Activated CD4-positive, alpha-beta T cell treated with anti-CD3 and anti-CD28 coated beads, Interleukin-2, Interleukin-6, amounts not matched to agents 100 ng/mL and 50 ng/mL, durations not matched to agents 16 hours and 8 hours (primary cell): ENCODE measurements at places on chromosomes 5 and 9.

- no peak for DNase-seq
Measured at GRCh38 chr5:57432876-57433275, 49.7 kb downstream of the ACTBL2 start.

DNA sequence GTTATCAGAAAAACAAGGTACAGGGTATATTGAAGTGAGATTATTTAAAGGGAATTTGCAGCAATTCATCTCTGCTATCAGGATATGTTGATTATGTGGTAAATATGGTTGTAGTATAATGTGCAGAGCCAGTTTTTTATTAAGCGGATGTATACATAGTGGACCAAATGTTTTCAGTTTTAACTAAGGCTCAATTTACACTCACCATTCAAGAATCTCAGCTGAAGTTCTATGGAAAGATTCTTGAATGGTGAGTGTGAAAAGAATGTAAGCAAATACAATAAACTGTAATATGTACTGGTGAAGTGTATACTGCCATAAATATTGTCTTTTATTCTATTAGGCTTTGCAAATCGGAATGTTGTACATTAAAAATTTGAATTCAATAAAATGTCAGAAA is 895.9 kb upstream of the CDH10 start:
- DNase-seq: no peak

DNA sequence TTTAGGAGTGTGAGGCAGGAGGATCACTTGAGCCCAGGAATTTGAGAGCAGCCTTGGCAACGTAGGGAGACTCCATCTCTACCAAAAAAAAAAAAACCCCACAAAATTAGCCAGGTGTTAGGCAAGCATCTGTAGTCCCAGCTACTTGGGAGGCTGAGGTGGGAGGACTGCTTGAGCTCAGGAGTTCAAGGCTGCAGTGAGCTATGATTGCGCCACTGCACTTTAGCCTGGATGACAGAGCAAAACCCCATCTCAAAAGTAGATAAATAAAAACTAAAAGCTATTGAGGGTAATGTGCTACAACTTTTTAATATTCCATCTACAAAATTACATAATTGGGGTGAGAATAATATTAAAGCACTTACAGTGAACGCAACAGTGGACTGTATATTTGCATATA is 5.9 kb downstream of the BDP1 start:
- no peak for DNase-seq

- DNase-seq: no peak
Measured at GRCh38 chr9:137149942-137150616, 11.1 kb downstream of the GRIN1 start.

DNA sequence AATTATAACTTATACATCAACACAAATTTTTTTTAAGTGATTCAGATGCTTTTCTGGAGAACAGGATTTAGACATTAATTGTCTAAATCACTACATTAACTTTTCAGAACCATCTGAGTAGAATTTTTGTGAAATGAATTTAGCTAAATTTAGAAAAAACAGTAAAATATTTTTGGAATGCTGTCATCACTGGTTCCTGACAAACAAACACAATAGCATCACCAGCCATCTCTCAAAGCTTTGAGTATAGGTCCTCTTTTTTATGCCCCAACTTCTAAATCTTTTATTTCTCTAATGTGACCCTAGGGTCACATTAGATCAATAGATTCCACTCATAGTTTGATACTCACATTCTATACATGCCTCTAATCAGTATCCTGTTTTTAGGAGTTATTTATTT is 104.6 kb downstream of the PRR16 start:
- no peak for DNase-seq

DNA sequence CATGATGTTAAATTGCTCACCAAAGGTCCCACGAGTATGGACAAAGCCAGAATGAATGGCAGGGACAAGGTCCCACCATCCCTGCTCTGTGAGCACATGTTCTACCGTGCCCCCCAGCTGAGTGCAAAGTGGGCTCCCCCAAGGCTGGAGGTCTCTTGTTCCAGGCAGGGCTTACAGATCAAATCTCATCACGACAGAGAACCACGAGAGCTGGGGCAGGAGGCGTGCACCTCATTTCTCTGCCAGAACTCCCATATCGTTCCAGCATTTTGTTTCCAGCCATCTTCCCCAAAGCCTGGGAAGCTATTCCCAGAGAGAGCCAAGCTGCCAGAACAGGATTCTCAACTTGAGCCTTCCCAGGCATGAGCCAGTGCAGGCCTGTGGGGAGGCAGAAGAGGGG is 108.5 kb downstream of the ZNF354C start:
- no peak for DNase-seq

- DNase-seq: no peak
Measured at GRCh38 chr9:68427216-68427977, 71.0 kb downstream of the PGM5 start.

GRCh38 chr5:6593148-6594016 is 39.5 kb downstream of the NSUN2 start:
- DNase-seq: no peak

DNA sequence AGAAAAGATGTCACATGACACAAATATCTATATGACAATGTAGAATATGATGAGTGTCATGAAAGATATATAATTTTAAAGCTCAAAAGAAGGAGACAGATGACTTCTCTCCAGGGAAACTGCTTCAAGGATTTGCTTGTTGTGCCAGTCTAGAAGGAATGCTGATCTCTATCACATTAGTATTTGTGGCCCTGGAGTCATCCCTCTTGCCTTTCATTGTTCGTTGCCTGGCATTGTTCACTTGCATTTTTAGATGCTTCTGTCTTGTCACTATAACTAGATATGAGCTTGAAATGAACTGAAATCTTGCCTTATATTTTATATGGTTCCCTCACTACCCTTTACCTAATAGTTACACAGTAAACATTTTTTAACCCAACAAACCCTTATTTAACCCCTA is 207.5 kb downstream of the ZNF608 start:
- DNase-seq: no peak

- DNase-seq: no peak
Measured at GRCh38 chr9:4983601-4984165, 1.4 kb upstream of the JAK2 start.

DNA sequence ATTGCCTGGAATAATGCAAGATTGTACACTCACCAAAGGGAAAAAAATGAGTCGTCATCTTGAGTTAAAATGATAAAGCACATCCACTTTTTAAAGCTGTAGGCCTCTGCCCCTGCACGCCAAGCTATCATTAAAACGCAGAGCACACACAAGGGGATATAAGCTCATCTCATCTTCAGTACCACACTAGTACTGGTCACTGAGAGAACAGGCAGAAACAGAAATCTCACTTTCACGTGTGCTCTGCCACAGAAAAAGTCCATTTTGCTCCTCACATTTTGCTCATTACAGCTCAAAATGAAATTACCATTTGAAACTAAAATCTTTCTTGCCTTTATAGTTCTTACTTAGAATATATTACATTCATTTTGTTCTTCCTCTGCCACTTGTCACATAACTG is 99.2 kb upstream of the SLC30A5 start:
- peak; percentile 61 for DNase-seq

- DNase-seq: no peak
Measured at GRCh38 chr5:55679556-55679955, 32.6 kb downstream of the SLC38A9 start.

DNA sequence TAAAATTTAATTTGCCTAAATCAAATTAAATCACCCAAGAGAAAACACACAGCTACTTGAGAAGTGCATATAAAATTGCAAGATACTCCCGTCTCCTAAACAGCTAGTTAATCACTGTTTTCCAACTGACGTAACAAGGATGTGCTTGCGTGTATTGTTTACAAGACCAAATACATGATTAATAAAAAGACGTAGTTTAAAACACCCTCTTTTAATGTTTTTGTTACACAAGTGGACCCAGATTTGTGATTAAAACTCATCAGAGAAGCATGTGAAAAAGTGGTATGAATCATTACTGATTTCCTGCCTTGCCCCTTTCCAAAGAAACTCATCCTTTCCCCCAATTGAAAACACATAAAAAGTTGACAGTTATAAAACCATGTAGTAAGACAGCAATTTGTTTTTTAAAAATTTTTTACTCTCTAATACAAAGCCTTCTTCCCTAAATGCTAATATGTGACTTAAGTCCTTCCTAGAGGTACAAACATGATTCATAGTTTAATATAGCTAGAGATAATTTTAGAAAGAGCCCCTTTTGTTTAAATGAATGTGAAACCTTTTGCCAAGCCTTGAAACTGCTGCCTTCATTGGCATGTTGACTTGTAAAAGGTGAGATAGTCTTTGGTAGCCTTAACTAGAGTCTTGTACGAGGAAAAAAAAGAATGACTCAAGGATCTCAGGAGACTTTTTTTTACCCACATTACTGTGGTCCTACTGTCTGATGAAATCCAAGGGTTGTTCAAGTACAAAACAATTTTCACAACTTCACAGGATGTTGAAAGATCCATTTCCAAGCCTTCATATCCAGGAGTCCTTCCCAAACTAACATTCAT is 61.4 kb upstream of the FST start:
- no peak for DNase-seq

- no peak for DNase-seq
Measured at GRCh38 chr5:172721455-172722326, 49.3 kb downstream of the DUSP1 start.

DNA sequence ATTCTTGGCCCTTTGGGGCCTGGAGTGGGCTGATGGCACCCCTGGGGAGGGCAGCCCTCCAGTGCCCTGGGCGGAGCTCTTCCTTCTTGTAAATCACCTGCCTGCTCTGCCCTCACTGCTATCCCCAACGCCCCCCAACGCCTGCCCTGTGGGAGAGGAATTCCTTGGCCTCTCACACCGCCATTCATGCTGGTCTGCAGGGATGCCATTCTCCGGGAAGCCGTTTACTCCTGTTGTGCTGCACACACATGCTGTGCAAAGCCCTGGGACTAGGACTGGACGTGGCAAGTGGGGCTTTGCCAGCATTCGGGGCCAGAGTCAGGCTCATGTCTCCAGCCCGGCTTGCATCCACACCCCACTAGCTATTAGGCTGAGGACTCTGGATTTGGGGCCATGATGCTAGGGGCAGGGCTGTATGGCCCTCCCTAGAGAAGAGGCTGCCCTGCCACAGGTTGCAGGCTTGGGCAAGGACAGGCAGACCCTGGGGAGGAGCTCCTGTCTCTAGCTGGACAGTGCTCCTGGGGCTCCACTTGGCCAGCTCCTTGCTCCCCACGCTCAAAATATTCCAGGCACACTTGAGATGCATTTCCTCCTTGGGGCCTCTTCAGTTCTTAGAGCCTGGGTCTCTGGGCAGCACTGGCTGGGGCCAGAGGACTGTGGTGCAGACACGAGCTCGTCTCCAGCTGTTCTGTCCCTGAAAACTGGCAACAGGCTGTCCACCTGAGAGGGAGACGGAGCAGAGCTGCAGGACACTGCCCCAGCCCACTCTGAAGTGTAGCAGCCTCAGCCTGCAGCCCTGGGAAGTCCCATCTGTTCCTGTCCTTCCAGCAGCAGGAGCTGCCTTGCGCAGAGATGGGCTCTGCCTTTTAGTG is 226.9 kb downstream of the CACNA1B start:
- no peak for DNase-seq

DNA sequence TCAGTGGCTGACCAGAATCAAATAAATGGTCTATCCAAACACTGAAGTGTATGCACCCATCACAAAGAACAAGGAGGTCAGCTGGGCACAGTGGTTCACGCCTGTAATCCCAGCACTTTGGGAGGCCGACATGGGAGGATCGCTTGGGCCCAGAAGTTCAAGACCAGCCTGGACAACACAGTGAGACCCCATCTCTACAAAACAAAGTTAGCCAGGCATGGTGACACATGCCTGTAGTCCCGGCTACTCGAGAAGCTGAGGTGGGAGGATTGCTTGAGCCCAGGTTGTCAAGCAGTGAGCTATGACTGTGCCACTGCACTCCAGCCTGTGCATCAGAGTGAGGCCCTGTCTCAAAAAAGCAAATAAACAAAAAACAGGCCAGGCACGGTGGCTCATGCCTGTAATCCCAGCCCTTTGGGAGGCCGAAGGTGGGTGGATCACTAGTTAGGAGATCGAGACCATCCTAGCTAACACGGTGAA is 40.5 kb downstream of the SEMA4D start:
- DNase-seq: no peak

DNA sequence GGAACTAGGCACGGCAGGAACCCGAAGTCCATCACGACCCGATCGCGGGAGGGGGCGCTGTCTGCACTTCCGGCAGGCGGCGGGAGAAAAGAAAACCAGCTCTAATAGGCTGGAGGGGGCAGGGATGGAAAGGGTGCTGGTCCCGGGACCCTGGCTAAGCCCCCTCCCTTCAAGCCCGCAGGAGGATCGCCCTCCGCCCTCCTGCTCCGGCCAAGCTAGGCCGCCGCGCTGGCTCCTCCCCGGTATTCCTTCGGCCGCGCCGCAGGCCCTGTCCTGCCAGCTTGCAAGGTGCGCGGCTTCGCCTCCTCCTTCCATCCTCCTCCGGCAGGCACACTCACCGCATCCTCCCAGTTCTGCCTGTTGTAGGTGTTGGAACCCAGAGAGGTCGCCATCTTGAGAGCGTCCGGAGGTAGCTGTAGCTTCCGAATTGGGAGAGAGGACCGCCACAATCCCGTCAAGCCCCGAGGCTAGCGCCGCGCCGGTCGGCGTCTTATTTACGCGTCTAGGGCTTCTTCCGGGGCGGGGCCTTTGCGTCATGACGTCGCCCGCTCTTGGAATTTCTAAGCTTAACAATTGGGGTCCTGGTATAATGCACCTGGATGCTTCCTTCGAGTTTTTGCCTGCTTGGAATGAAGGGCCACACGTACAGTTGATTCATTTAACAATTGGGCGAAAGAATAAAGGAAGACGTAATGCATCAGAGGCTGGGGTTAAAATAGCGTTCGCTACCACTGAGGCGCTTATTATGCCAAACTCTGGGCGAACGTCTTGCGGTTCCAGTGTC is at the start of gene RBM22:
TSS of gene RBM22 (minus strand) at position 469 of the 784 bp plus-strand sequence. CDS start at position 392, 77 bp downstream.
- DNase-seq: peak; percentile 94

- peak; percentile 3 for DNase-seq
Measured at GRCh38 chr5:94433397-94434163, 184.8 kb downstream of the KIAA0825 start.

- no peak for DNase-seq
Measured at GRCh38 chr9:114763220-114763619, 42.6 kb downstream of the TNFSF15 start.

DNA sequence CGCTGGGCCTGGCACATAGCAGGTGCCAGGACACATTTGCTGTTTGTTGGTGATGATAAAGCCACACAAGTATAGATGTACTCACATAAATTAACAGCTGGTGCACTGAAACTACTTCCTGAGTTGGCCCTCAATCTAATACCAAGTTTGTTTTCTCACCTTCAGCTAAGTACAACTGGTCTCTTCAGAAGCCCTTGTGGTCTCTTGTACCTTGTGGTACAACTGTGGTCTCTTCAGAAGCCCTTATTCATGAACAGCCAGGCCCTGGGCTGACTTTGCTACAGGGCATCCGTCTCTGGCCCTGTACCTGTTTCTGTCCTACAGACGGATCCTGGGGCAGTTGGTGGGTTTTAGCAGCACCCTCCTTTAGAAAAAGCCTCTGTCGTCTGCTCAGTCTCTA is 81.5 kb downstream of the DAB2IP start:
- no peak for DNase-seq

DNA sequence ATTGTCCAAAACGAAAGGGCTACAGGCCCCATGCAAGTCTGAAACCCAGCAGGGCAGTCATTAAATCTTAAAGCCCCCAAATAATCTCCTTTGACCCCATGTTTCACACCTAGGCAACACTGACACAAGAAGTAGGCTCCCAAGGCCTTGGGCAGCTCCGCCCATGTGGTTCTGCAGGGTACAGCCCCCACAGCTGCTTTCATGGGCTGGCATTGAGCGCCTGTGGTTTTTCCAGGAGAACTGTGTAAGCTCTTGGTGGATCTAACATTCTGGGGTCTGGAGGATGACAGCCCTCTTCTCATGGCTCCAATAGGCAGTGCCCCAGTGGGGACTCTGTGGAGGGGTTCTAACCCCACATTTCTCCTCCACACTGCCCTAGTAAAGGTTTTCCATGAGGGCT is 623.5 kb downstream of the PRR16 start:
- DNase-seq: no peak

- DNase-seq: no peak
Measured at GRCh38 chr5:180688330-180689070, 39.1 kb upstream of the FLT4 start.
